ENCODE measurements at places on chromosomes 3 and 15. TPM values are rescaled to one million over a fixed set of nuclear protein-coding genes. Genes with fewer than 3 reads are reported as not detected.

PRR20G gene
- not detected for total RNA-seq

PP2D1 gene
- total RNA-seq: not detected

SH3GL3 gene
- total RNA-seq: not detected

GRCh38 chr3:195150181-195151118 lies 120.5 kb downstream of the XXYLT1 start:
- H3K4me1 ChIP-seq: peaks cover 24% of the 10 kb centered on the region
- no peaks in the 10 kb centered on the region for H3K36me3 ChIP-seq
- peak overlapping the region; percentile 21 for H3K4me3 ChIP-seq
- no peak for DNase-seq

- no peaks in the 10 kb centered on the region for H3K27me3 ChIP-seq
- no peak overlapping the region for H3K4me3 ChIP-seq
- no peak for DNase-seq
- H3K36me3 ChIP-seq: peaks cover 23% of the 10 kb centered on the region
Observed at GRCh38 chr3:183210341-183210740, 42.7 kb upstream of the B3GNT5 start.
